Cortex of kidney (tissue), 1 donor: ENCODE measurements at places on chromosomes 7 and 10.

- no peak for DNase-seq
Observed at GRCh38 chr7:96685353-96685752, 24.3 kb downstream of the SEM1 start.

GRCh38 chr7:36438211-36438610 lies 48.5 kb downstream of the ANLN start:
- no peak for DNase-seq

- DNase-seq, result no peak
Observed at GRCh38 chr10:6269953-6270867, 67.5 kb downstream of the PFKFB3 start.

- no peak for DNase-seq
Observed at GRCh38 chr7:22564511-22565045, 64.6 kb upstream of the STEAP1B start.

DNA sequence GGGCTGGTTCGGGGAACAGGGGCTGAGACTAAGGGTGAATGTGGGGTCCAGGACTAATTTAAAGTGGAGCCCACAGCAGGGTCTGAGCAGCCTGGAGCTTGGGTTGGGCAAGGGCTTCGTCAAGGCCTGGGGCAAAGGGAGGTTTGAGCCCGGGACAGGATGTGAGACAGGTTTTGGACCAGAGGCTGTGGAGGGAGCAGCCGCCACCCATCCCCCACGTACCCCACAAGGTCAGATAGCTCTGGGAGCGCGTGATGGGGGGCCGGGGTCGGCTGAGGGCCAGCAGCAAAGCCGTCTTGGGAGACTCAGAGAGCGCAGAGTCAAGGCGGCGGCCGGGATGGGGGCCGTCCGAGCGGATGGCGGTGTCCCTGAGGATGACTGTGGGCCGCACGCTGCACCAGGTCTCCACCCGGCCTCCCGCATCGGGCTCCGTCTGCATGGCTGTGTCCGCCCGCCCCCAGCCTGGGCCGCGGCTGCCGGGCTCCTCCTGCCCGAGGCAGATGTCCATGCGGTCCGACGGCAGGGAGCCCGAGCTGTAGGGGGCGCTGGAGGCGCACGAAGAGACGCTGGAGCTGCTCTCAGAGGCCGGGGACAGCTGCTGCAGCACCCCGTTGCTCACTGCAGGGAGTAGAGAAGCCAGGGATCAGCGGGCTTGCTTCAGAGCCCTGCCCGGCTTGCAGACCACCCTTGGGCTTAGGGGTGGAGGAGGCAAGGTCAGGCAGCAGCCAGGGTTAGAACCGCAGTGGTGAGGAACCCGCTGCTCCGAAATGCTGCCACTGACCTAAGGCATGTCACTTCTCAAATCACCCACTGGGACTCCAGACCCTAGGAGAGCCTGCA lies 12.1 kb downstream of the PDZD7 start:
- DNase-seq, result no peak

DNA sequence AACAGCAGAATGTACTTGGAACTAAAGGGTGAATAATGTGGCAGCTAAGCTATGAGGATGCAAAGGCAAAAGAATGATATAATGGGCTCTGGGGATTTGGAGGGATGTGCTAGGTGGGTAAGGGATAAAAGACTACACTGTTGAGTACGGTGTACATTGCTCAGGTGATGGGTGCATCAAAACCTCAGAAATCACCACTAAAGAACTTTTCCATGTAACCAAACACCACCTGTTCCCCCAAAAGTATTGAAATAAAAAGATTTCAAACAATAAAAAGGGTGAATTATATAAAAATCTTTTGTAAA lies 1.6 kb upstream of the CHCHD2 start:
- no peak for DNase-seq

- DNase-seq, result no peak
Observed at GRCh38 chr7:137316648-137317353, 26.7 kb downstream of the PTN start.

DNA sequence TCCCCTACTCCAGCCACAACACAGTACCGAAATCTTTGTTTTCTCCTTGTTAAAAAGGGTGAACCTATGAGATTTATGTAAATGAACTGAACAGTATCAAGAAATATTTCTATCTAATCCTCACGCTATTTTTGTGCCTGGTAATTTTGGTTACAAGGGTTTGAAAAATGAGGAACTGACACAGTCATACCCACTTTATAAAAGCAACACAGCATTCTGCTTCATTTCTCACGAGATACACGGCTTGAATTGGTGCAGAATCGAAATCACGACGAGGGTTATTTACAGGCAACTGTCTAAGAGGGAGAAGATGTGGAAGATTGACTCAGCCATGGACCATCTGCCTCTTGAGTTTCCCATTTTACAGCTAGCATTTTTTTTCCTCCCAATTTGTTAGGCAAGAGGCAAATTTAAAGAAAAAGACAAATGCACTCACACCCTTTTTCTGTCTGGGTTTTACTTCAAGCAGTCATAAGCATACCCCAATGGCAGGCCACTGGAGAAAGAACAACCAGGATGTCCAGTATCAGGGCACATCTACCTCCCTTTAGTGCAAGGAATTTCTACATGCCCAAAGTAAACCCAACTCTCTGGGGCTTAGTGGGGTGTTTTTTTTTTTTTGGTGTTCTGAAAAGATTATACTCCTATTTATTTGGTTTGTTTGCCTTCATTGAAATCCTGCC lies 108.1 kb downstream of the ITGB8 start:
- no peak for DNase-seq

DNA sequence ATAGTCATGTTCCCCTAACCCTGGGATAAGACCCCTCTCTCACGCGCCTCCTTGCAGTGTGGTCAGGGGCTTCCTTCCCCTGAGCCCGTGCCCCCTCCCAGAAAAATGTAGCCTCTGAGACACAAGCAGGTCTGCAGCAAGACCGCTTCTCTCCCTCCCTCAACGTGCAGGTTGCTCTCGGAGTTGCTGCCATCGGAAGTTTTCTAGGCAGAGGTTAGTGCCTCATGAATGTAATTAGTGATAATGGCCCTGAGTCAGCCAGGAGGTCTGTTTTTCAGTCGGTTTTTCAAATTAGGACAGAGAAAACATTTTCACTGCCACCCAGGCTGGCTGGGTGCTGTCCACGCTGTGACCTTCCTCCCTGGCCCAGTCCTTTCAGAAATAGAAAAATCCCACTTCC lies 43.2 kb upstream of the PRLHR start:
- no peak for DNase-seq

DNA sequence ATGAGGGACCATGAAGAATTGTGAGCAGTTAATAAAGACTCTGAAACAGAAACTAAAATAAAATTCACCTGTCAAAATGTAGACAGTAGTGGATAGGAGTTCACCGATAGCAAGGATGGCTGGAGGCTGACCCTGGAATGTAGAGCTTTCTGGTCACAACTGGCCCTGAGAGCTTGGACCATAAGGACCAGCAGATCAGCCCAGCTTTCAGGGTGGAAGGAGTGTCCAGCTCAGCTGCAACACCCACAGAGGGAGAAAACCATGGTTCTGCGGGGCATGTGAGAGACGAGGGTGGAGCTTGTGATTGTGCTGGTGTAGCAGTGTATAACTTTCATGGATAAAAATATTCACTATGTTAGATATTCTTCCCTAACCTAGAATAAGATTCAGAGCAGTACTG lies 199.9 kb downstream of the KCND2 start:
- DNase-seq, result no peak

DNA sequence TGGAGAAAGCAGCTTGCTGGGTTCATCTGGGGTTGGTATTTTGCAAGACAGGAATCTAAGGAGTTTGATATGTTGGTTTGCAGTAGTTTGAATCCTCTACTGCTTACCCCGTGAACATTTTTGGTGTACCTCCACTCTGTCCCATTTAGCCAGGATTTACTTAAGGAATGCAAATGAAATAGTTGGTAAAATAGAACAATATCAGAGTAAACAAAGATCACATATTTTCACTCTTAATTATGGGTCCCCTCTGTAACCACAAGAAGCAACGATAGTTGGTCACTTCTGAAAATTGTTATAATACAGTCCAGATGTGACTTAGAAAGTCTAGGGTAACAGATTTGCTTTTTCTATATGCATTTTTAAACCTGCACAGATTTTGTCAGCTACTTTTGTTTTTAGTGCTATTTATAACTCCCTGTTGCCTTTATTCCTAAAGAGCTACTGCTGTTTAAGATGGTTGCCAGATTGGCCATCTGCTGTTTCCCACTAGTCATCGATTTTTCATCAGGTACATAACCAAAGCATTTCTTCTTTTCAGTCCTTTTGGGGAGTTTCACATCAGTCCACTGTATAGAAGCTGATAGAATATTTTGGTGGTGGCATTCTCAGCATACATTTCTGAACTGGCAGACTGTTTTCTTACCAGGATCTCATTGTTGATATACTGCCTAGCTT lies 37.6 kb downstream of the MAPK8 start:
- DNase-seq, result no peak

DNA sequence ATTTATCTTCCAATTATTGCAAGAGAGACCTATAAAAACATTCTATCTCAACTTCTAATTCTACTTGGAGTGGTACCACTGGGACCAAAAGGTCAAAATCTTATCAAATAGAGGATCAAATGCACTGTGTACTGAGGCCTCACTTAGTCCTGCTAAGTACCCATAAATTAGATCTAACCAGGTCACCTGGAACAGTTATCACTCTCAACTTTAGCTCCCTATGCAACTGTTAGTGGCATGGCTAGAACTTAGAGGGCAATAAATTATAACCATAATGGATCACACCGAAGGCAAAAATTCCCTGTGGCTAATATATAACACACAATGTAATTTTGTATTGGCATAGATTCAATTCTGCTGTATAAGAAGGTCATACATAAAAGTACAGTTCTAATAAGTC lies 428.9 kb downstream of the PCDH15 start:
- DNase-seq, result no peak

DNA sequence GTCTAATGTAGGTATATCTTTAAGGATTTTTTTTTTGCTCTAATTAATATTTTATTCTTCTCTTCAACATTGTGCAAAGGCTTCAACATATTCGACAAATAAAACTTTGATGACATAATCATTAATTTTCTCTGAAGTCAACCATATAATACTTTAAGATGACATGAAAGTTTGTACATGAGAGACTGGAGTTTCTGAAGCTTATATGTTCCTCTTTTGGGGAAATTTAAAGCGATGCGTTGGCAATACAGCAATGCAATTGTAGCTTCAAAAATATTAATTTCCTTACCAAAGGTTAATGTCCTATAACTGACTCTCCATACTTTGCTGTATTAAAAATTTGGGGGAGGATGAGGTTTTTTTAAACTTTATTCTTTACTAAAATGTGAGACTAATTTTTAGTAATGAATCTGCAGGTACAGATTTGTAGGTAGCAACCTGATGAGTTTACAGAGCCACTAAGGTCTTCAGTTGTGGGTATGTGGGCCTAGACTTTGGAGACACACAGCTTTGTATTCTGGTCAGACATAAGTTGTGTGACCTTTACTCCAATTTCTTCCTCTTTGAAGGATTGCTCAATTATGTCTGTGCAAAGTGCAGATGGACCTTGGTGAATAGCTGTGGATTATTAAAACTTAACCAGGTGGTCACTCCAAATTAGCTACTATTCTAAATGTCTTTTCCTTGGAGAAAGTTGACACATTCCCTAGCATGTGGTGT lies 18.0 kb upstream of the LIPA start:
- DNase-seq, result no peak

DNA sequence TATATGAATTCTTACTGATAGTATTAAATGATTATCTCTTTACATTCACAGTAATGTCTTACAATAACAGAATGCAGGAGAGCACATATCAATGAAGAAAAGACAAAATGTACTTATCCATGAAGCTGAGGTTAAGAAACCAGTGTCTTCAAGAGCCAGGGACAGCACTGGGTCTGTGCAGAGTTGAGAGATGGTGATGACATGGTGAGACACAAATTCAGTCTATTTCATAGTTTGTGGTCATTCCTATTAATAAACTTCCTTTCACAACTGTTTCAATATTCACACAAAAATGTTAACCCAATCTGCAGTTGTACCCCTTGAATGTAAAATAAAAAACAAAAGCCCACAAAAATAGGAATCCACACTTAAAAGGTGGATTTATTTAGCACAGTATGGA lies 5.3 kb upstream of the MAGI2 start:
- DNase-seq, result no peak

GRCh38 chr10:822661-823367 lies 108.7 kb downstream of the LARP4B start:
- no peak for DNase-seq

DNA sequence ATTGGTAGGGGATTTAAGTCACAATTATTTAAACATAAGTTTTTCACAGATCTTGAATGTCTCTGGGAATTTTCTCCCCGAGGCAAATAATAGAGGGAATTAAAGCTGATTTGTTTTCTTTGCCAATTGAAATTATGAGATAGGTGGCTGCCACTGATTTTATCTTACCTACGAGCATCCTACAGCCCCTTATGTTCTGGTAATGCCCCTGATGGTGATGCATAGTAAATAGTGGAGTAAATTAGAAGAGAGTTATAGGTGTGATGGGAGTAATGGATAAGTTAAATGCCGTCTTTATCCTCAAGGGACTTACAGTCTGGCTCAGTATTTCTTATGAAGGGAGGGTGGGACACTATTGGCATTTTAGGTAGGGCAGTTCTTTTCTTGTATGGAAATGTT lies 58.1 kb downstream of the HDAC9 start:
- no peak for DNase-seq

DNA sequence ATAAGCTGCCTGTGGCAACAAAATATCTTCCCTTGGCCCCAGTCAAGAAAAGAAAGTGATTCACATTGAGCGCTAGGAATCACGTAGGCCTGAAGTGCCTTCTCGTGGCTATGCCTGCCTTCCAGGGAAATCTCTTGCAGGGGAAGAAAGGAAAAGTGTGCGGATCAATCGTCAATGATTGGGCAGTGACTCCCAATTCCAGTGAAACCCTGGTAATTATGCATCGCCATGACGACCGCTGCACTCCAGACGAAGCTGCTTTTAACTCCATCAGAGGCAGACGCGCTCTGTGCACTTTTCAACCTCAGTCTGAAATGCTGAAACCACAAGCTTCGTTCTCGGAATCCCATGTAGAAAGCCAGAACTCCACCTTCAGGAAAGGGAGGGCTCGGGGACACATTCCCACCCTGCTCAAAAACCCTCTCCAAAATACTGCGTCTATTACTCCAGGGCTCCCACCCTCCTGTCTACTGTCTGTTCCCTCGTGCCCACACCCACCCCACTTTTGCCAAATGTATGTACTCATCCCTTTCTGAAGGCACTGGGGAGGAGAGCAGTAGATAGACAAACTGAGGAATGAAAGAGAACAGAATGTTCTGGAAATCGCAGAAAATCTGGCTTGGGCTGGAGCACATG lies 24.2 kb upstream of the PRKAG2 start:
- DNase-seq, result no peak

GRCh38 chr10:68829521-68829920 lies 2.2 kb downstream of the STOX1 start:
- DNase-seq, result no peak
